ENCODE measurements at places on chromosomes 12 and 14.
A peak's percentile ranks its signal among the peaks of the same experiment; 100 is the strongest.

DNA sequence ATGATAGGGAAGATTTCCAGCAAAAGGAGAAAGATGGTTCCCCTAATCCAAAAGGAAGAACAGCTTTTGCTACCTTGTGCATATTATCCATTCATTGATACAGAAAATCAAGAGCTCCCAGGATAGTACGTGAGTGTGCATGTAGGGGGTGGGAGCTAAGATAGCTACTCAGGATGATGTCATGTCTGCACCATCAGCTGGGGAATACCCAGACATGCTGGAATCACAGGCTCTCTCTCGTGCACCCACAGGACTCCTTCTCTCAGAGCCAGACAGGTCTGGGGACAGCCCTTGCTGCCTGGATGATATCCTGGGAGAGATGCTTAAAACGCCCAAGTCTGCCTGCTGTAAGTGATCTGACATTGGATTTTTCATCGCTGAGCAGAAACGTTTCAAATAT, 38.9 kb downstream of the FOXN3 start:
- no peak for DNase-seq

GRCh38 chr12:30041096-30041495, 257.4 kb upstream of the TMTC1 start:
- DNase-seq: no peak

GRCh38 chr12:101777978-101778377, 38.7 kb upstream of the SYCP3 start:
- DNase-seq: no peak

- DNase-seq: peak; percentile 97
Observed at GRCh38 chr14:100238419-100239210, at the start of gene YY1. TSS of gene YY1 (plus strand) at chr14:100239144. CDS start at chr14:100239245, 101 bp downstream.

- DNase-seq: no peak
Observed at GRCh38 chr14:20680843-20681347, 3.5 kb upstream of the RNASE4 start.

Measured in hematopoietic multipotent progenitor cell treated with erythropoietin and hydrocortisone succinate and interleukin-3 and kit ligand, for 8 days (in vitro differentiated cells).